NCI-H1930 (cell line): ENCODE measurements at places on chromosomes 7 and 10.

- no peak for DNase-seq
These were observed 53.4 kb downstream of the NRCAM start for GRCh38 chr7:108402865-108403264.

DNA sequence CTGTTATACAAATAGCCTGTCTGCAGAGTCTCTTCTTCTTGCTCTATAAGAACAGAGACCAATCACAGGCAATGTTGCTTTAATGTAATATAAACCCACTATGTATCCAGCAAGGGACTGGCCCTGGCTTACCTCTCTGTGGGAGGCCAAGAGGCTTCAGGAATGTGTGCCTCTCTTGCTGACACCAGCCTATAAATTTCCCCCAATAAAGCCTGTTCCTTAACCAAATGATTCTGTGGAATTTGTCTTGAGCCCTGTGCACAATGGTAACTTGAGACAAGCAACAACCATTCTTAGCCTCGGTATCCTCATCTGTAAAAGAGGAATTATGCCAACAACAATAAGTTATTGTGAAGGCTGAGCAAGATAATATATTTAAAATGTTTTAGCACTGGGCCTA is 563.7 kb downstream of the GRM8 start:
- DNase-seq = no peak

GRCh38 chr10:79166312-79166721 is 97.6 kb downstream of the ZMIZ1 start:
- DNase-seq = no peak

DNA sequence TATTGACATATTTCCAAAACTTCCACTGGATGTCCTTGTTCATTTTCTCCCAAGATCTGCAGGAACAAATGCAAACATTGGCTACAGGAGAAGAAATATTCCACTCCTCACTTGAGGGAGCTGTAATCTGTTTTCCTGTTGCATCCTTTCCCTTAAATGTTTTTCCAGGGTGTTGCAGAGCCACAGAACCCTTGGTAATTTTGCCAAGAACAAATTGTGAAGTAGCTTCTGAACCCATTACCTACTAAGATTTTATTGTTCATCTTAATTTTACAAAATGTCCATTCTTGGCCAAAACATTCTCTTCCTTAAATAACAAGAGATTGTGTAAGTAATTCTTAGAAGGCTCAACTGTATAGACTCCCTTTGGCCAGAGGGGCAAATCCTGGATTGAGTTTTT is 177.0 kb downstream of the GNAT3 start:
- DNase-seq = no peak

DNA sequence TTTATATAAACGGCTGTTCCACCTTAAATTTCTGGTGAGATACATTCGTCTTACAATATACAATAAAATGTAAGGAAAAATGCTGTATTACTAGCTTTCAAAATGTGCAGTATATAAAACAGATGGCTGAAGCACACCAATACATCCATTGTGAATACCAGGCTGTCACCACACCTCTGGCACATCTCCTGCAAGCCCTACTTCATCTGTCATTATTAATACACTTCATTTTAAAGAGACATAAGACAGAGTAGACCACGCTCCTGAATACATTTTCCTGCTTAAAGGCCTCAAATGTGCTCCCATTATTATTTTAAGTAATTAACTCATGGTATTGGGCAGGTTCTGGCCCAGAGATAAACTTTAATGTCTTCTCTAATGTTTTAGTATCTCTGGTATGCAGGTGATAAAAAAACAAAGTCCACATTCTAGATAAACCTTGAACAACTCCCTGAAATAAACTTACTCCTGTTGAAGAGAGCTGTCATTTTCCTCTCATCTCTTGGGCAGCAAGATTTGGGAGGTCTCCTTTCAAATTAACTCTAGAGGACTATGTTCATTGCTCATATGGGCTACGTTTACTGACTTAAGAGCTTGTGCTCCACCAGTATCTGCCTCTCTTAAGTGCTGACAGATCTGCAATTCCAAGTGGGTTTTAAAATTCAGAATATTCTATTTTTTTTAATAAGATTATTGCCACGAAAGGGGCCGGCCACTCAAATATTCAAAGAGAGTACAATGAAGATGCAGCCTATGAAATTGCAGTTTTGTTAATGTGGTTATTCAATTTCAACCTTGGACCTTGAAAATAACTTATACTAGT is 396.5 kb upstream of the SEMA3D start:
- DNase-seq = no peak

DNA sequence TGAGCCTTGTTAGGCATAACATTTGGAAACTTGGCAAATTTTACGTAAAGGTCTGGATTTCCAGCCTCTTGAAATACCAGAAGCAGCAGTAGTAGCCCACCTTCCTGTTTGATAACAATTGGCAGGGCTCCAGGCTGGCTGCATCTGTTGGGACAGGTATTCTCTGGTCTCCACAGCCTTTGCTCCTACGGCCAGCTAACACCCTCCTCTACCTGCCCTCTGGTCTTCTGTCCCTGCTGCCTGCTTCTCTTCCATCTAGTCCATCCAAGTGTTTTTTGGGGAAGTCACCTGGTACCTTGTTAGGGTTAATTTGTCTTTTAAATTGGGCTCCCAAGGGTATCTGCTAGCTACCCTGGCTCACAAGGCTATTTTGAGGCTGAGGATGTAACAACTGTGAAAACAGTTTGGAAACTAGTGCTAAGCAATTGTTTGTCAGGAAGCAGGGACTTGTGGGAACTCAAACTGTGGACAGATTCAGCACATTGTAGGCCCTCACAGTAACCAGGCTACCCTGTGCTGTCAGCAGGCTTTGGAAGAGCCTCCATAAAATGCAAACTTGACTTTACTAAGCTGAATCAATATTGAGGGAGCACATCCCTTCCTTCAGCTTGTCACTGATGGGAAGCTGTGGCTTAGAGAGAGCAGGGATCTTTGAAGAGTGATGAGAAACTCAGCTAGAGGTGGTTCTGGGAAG is 8.5 kb downstream of the RPS24 start:
- no peak for DNase-seq

DNA sequence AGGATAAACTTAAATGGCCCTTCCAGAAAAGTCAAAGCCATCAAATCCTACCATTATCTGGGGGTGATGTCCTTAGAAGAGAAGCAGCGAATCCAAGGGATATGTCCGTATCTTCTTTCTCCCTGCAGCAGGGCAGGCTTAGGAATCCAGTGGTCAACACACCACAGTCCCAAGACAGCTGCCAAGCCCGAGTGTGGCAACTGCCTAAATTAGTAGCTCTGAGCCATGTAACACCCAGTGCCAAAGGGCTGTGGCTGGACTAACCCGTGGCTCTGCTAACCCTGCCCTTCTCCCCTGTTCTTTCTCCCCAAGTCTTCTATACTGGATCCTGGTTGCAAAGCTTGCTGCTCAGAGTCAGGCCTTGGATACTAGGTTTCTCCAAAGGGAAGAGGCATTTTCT is 74.8 kb downstream of the CDK1 start:
- DNase-seq = no peak
